SJCRH30 (cell line): ENCODE measurements at places on chromosomes 1 and 21. TPM values are rescaled to one million over a fixed set of nuclear protein-coding genes. Genes with fewer than 3 reads are reported as not detected.
A peak's percentile ranks its signal among the peaks of the same experiment; 100 is the strongest.

DNA sequence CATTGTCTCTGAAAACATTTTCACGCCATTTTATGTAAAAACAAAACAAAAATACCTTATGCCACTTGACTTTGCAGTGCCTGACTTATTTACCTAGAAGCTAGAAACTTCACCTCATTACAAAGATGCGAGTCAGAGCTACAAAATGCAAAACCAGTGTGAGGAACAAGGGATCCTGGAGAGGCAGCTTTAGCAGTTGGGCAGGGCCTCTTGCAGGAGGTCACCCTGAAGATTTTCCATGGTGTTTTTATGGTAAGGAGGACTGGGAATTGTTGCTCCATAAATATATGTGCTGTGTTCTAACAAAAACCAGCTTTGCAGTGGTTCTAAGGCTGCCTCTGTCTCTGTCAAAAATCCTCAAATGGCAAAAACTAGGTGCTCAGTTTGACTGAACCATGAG lies 36.4 kb upstream of the TARBP1 start:
- H3K4me3 ChIP-seq, result no peak overlapping the region
- H3K36me3 ChIP-seq, result no peaks in the 10 kb centered on the region
- H3K27ac ChIP-seq, result no peak overlapping the region

- H3K36me3 ChIP-seq, result no peaks in the 10 kb centered on the region
- no peak overlapping the region for H3K4me3 ChIP-seq
- H3K4me1 ChIP-seq, result peaks cover 6% of the 10 kb centered on the region; the same call in 1 of the 2 replicates
- peak; percentile 20 for DNase-seq
Measured at GRCh38 chr21:42535602-42536171, 22.0 kb downstream of the SLC37A1 start.

DNA sequence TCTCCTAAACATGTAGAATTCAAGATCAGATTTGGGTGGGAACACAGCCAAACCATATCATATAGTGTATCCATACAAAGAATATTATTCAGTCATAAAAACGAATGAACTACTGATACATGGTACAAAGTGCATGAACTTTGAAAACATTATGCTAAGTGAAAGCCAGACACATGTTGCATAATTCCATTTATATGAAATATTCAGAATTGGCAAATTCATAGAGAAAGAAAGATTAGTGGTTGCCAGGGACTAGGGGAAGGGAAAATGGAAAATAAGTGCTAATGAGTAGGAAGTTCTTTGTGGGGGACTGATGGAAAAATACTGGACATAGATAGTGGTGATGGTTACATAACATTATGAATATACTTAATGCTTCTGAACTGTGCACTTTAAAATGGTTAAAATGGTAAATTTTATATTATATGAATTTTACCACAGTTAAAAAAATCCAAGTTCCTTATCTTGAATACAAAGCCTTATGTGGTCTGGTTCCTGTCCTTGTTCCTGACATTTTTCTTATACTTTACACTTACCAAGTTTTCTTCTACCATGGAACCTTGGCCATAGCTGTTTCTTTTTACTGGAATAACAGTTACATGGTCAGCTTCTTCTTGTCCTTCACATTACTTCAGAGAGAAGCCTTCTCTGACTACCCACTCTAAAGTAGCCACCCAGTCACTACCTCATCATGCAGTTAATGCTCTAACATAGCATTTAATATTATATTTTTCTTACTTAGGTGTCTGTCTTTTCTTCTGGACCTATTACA lies 64.0 kb downstream of the CCDC18 start:
- H3K4me1 ChIP-seq, result no peaks in the 10 kb centered on the region
- no peak overlapping the region for H3K27ac ChIP-seq
- H3K27me3 ChIP-seq, result no peaks in the 10 kb centered on the region
- H3K36me3 ChIP-seq, result peaks cover 28% of the 10 kb centered on the region
- no peak overlapping the region for H3K4me3 ChIP-seq

The BRDT gene
- not detected in 2 replicates for total RNA-seq
